AG04450 (cell line): ENCODE measurements at places on chromosomes 4 and X. TPM values are rescaled to one million over a fixed set of nuclear protein-coding genes. Genes with fewer than 3 reads are reported as not detected.

BCORL1 gene
- polyA plus RNA-seq: 1.0 and 1.7 TPM in 2 replicates

BANK1 gene
- polyA plus RNA-seq: 0.25 and 0.53 TPM in 2 replicates

RAP2C gene
- polyA plus RNA-seq: 14.4 and 19.5 TPM in 2 replicates

FGFRL1 gene
- polyA plus RNA-seq: 11.2 and 22.3 TPM in 2 replicates

USP51 gene
- 0.96 and 1.4 TPM in 2 replicates for polyA plus RNA-seq

CD38 gene
- 0.02 TPM in 1 of 2 replicates, not detected in the other for polyA plus RNA-seq

SSX4B gene
- not detected in 2 replicates for polyA plus RNA-seq

MAOB gene
- 0.48 and 0.52 TPM in 2 replicates for polyA plus RNA-seq

RIPPLY1 gene
- not detected in 2 replicates for polyA plus RNA-seq

PDE6B gene
- 0.20 and 0.64 TPM in 2 replicates for polyA plus RNA-seq

NDUFC1 gene
- 46.7 and 52.9 TPM in 2 replicates for polyA plus RNA-seq

MAGED1 gene
- polyA plus RNA-seq: 549 and 622 TPM in 2 replicates

ZNF330 gene
- polyA plus RNA-seq: 37.0 and 47.4 TPM in 2 replicates

PTCHD1 gene
- polyA plus RNA-seq: not detected in 2 replicates

C4orf50 gene
- polyA plus RNA-seq: not detected in 2 replicates

TCEAL9 gene
- polyA plus RNA-seq: 141 and 234 TPM in 2 replicates

TLR2 gene
- 0.22 and 0.24 TPM in 2 replicates for polyA plus RNA-seq

EXOC1L gene
- polyA plus RNA-seq: not detected in 2 replicates

GATA1 gene
- polyA plus RNA-seq: not detected in 2 replicates

FABP2 gene
- not detected in 2 replicates for polyA plus RNA-seq

SMPX gene
- not detected in 2 replicates for polyA plus RNA-seq
